ENCODE measurements at places on chromosomes 4 and X.

GRCh38 chr4:189084671-189085070, 856.0 kb upstream of the FRG1 start:
- no peak for DNase-seq

- DNase-seq, result no peak
Observed at GRCh38 chrX:17692709-17693346, 44.5 kb upstream of the SCML1 start.

- no peak for DNase-seq
Observed at GRCh38 chrX:12770440-12770839, 20.8 kb upstream of the PRPS2 start.

DNA sequence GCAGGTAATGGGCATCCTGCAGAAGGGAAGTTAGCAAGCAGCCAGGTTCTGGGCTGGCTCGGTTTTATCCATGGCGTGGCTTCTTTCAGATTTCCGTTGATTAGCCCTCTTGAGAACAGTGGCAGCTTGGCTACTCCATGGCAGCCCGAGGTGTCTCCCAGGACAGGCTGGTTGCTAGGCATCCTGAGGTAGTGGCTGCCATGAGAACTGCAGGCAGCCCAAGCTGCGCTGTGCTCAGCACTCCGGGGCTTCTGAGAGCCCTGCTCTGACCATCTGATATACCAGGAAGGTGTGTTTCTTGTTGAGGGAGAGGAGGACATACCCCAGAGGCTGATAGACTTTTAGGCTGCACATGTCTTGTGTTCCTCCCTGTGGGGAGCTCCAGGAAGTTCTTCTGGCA, 253.4 kb upstream of the CASK start:
- DNase-seq, result no peak

- DNase-seq, result no peak
Observed at GRCh38 chr4:115675719-115676118, 562.3 kb upstream of the NDST4 start.
